ENCODE measurements at places on chromosomes 16 and 17.

GRCh38 chr16:87845807-87846619 lies 23.3 kb downstream of the SLC7A5 start:
- no peak for DNase-seq

DNA sequence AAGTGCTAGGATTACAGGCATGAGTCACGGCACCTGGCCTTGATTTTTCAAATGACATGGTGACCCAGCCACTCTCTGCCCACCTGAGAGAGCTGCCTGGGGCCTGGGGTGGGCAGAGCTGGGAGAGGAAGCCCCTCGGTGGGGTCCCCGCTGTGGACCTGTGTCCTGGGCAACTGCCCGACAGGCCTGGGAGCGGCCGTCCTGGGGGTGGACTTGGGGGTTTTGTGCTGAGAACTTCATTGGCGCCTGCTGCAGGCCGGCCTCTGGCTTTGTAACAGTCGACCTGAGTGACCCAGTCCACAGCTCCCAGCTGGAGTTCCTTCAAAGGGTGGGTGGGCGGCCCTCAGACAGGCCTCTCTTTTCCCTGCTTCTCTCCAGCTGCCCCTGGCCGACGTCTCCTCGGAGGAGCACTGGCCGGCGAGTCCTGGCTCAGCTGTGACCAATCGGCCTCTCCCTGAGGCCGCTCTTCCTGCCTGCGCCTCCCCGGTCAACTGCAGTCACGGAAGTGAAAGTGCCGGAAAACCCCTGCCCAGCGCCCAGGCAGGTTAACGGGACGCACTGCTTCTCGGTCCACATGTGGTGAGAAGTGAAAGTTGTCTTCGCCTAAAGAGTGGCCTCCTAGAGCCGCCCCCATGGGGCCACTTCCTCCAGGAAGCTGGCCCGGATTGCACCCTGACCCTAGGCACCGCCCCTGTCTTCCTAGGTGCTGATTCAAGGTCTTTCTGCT lies 5.5 kb downstream of the CBFA2T3 start:
- DNase-seq: no peak

GRCh38 chr16:13559624-13560023 lies 360.3 kb upstream of the ERCC4 start:
- no peak for DNase-seq

DNA sequence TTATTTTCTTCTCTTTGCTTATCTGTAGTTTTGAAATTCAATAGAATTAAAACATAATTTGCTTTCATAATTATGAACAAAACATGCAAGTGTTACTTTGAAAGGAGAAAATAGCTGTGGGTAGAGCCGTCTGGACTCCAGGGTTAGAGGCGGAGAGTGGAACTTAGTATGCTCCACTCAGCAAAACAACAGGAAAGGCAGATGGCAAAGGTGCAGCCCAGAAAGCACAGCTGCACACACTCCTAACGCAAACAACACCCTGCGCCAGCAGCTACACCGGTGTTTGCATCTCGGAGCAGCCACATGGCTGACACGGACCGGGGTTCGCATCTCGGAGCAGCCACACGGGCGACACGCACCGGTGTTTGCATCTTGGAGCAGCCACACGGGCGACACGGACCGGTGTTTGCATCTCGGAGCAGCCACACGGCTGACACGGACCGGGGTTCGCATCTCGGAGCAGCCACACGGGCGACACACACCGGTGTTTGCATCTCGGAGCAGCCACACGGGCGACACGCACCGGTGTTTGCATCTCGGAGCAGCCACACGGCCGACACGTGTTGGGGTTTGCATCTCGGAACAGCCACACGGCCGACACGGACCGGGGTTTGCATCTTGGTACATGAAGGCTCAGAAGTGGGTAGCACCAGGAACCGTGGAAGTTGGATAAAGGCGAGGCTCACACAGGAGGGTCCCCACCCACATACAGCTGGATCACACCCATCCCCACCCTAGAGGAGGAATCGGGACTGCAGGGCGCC lies 12.2 kb upstream of the CAPN15 start:
- DNase-seq: no peak

GRCh38 chr17:8934346-8934745 lies 31.2 kb downstream of the PIK3R5 start:
- DNase-seq: no peak

GRCh38 chr17:12365805-12366204 lies 299.9 kb upstream of the MYOCD start:
- no peak for DNase-seq

GRCh38 chr17:44416558-44417289 lies 27.3 kb upstream of the ITGA2B start:
- no peak for DNase-seq

- no peak for DNase-seq
These were observed 38.6 kb upstream of the ZCCHC14 start for GRCh38 chr16:87531418-87531817.

DNA sequence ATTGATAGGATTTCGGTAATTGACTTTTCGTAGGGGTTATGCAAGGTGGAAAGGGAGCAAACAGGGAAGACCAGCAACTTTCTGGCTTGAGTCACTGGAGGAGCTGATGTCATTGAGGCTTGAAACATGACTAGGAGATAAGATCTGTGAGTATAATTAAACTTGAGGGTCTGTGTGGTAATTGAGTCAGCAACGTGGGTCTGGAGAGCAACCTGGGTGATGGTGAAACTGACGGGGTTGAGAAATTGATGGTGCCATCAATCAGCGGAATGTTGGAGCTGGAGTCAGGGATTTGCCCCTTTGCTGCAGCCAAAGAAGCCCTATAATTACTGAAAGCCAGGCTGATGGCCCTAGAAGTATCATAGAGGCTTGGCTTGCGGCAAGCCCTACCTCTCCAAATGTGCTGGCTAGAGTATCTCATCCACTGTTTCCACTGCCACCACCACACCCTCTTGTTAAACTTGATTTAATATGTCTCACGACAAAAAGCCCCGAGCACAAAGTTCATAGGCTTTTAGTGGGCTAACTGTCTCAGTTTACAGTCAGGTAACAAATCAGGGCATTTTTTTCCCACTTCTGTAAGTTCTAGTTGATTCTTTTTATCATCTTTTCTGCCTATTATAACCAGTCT lies 186.9 kb upstream of the ELAC2 start:
- no peak for DNase-seq

GRCh38 chr16:10751291-10751697 lies 7.7 kb downstream of the NUBP1 start:
- DNase-seq: no peak

DNA sequence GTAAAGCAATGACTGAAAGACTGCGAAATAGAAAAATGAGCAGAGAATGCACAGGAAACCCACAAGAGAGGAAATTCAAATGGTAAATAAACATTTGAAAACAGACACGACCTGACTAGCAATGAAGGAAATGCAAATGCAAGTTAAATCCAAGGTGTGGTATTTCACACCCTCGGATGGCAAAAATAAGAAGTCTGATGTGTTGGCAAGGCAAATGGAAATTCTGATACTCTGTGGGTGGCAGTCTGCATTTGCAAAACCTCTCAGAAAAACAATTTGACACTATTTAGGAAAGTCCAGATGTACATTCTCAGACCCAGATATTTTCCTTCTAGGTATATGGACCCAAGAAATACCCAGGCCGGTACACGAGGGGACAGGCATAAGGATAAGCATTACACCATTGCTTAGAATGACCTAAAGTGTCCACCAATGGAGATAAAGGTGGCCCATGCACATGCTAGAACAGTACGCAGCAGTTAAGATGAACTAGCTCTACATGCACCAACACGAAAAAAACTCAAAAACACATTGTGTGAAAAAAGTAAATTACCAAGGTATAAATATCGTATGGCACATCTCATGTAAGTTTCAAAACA lies 116.7 kb downstream of the GAS7 start:
- DNase-seq: no peak

DNA sequence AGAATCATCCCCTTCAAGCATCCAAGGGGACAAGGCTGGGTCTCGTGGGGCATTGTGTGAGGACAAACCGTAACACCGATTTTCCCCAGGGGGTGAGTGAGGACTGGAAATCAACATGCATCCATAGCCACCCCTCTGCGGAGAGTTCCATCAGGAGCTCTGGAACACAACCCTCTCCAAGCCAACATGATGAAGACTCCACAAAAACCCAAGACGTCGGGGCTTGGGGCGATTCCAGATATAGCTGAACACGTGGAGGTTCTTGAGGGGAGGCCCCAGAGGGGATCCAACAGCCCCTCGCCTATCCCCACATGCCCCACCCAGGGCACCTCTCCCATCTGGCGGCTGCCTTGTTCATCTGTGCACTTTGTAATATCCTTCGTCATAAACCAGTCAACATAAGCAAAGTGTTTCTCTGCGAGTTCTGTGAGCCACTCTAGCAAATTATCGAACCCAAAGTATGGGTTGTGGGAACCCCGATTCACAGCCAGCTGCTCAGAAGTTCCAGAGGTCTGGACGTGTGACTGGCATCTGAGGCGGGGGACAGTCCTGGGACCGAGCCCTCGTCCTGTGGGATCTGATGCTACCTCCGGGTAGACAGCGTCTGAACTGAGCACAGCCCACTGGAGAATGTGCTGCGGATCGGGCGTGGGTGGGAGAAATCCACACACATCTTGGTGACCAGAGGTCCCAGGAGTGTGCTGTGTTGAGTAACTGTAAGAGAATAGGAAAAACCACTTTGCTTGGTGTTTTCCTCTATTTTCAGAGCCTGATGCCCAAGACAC lies 55.5 kb downstream of the RPH3AL start:
- no peak for DNase-seq

GRCh38 chr16:8063159-8063558 lies 527.2 kb downstream of the TMEM114 start:
- DNase-seq: no peak

DNA sequence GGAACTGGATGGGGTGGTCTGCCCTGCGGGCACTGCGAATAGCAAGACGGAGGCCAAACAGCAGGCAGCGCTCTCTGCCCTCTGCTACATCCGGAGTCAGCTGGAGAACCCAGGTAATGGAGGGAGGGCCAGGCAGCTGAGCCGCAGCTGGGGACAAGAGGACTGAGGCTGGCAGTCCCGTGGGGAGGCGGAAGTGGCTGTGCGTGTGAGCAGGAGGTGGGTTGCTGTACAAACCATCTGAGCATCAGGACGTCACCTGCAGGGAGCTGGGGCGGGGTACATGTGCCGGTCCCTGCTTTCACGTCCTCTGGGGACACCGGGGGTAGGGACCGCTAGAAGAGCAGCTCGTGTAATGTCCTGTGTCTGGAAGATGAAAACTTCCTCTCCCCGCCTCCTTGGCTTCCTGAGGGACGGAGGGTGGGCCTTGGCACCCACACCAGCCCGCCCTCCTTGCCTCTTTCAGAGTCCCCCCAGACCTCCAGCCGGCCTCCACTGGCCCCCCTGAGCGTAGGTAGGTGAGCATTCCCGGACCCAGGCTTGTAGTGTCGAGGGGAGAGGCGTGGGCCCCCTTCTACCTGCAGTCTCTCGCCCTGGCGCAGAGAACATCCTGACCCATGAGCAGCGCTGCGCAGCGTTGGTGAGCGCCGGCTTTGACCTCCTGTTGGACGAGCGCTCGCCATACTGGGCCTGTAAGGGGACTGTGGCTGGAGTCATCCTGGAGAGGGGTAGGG lies 3.7 kb downstream of the ADAD2 start:
- no peak for DNase-seq

- DNase-seq: no peak
These were observed 11.2 kb downstream of the CYBC1 start for GRCh38 chr17:82439194-82439828.

DNA sequence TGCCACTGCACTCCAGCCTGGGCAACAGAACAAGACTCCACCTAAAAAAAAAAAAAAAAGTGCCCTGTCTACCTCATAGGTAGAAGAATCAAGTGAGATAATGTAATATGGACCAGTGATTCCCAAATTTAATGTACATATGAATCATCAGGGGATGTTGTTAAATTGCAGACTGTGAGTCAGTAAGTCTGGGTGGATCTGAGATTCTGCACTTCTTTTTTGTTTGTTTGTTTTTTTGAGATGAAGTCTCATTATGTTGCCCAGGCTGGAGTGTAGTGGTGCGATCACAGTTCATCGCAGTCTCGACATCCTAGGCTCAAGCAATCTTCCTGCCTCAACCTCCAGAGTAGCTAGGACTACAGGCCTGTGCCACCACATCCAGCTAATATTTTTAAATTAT lies 31.6 kb downstream of the HOXB1 start:
- DNase-seq: no peak

DNA sequence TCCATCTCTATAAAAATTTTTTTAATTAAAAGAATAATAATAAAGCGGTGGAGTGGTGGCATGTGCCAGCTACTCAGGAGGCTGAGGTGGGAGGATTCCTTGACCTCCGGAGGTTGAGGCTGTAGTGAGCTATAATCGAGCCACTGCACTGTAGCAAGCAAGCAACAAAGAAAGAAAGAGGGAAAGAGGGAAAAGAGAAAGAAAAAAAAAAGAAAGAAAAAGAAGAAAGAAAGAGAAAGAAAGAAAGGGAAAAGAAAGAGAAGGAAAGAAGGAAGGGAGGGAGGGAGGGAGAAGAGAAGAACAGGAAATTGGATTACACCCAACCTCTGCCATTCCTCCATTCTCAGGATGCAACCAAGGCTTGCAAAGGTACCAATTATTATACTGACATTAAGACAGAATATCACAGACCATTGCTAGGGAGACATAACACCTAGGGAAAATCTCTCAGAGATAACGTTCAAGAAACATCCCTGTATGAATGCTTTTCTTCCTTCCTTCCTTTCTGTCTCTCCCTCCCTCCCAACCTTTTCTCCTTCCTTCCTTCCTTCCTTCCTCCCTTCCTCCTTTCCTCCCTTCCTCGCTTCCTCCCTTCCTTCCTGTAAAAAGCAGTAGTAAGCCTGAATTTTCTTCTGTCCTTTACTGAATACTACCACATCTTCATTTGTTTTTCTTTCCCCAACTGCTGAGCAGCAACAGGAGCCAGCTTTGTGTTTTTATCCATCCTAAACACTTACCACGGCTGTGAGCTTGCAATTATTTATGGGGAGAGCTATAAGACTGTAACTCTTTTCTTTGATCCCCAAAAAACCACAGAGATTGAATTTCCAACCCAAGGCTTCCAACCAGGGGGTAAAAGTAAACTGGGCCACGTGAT lies 1.8 kb upstream of the LITAF start:
- no peak for DNase-seq

DNA sequence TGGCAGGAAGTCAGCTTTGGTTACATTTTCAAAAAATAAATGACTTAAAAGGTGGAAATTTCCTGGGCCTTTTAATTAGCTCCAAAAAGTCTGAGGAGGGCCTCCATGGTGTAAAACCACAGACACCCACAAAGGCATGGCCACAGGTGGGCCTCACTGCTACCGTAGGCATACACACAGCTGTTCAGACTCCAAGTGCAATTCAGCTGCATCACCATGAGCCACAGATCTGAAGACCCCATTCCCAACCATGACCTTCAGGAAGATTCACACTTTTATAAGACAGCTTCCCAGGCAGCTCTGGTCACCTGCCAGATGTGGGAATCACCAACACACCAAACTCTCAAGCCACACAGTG lies 20.6 kb downstream of the CSNK2A2 start:
- no peak for DNase-seq

DNA sequence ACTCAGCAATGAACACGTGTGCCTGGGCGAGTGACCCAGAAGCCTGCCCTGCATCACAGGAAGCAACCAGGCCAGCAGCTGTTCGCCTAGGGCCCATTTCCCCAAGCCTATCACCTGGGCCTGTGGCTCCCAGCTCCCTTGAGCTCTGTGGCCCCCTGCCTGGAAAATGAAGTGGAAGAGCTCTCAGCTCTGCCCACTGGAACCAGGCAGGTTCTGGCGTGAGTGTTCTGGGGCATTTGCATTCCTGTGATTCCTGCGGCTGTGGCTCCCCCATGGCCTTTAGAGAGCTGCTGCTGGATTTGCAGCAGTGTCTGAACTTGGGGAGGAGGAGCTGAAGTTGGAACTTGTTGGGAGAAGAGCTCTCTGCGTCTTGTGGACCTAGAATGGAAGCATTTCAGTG lies 22.8 kb downstream of the PGS1 start:
- DNase-seq: no peak

GRCh38 chr16:48526058-48526957 lies 83.7 kb downstream of the N4BP1 start:
- no peak for DNase-seq
